AG20443 (cell line): ENCODE measurements at places on chromosomes 7 and 10.
A peak's percentile ranks its signal among the peaks of the same experiment; 100 is the strongest.

GRCh38 chr10:76778914-76779795 lies 858.5 kb downstream of the KCNMA1 start:
- peak; percentile 74 for DNase-seq

- no peak for DNase-seq
Observed at GRCh38 chr10:110771991-110772390, 99.7 kb upstream of the PDCD4 start.

DNA sequence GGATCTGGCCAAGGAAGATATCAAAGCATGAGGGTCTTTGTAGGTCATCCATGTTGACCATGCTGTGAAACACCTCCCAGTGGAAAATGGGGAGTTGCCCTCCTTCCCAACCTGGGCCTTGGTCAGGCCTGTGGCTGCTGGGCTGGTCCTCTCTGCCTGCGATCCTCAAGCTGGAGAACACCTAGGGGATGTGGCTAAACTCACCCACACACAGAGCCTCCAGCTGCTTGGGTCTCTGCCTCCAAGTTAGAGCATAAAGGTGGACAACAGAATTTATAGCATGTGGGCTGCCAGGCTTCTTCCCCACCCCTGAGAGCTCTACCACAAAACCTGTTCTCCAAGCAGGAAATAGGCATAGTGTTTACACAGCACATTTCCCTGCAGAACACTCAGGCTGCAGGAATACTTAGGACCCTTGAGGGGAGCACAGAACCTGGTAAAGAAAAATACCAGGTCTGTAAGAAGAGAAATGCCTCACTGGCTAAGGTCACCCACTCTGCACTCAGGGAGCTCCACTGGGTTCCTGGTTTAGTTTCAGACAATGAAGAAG lies at the start of gene SFTPA2:
Gene SFTPA2, minus strand, starts transcription at position 248 of the 550 bp plus-strand sequence. CDS start 924 bp downstream, outside the sequence.
- no peak for DNase-seq

DNA sequence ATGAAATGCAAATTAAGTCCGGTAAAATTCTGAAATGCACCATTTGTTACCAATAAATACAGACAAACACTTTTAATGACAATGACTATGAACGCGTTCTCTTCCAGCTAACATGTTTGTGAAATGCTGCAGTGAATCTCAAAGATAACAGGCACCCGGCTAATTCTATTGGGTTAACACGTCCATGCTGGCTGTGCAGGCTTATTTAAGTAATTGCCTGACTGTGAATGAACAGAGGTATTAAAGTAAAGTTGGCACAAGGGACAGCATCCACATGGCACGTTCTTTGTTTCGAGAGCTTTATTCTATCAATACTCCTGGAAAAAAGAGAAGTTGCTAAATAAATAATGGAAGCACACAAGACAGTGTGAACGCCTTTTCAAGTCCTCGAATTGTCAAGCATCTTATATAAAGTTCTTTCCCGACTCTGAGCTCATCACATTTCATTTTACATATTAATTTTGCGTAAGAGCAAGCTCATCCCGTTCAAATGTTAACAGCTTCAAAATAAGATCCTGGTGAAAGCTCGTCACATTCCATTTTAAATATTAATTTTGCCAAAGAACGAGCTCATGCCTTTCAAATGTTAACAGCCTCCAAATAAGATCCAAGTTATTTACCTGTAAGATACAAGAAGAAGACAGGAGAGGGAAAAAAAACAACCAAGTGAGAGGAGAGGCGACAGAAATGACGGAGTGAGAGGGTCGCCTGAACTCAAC lies 111.3 kb upstream of the RHEB start:
- no peak for DNase-seq

DNA sequence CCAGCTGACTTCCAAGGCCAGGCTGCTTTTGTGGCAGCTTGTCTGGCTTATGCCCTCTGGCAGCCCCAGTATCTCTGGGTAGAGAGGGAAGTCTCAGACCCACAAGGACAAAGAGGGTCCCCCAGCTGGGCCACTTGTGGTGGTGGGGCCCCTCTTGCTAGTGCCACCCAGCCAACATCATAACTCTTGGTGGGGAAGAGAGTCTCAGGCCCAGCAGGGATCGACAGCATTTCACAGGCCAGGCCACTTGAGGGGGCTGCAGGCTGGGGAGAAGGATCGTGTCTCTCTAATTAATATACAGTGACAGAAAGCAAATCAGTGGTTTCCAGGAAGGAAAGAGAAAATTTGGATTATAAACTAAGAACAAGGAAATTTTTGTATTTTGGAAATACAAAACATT lies 76.0 kb downstream of the TYW1B start:
- DNase-seq = peak; percentile 9

- no peak for DNase-seq
Observed at GRCh38 chr10:78353636-78354035, 320.0 kb downstream of the RPS24 start.

DNA sequence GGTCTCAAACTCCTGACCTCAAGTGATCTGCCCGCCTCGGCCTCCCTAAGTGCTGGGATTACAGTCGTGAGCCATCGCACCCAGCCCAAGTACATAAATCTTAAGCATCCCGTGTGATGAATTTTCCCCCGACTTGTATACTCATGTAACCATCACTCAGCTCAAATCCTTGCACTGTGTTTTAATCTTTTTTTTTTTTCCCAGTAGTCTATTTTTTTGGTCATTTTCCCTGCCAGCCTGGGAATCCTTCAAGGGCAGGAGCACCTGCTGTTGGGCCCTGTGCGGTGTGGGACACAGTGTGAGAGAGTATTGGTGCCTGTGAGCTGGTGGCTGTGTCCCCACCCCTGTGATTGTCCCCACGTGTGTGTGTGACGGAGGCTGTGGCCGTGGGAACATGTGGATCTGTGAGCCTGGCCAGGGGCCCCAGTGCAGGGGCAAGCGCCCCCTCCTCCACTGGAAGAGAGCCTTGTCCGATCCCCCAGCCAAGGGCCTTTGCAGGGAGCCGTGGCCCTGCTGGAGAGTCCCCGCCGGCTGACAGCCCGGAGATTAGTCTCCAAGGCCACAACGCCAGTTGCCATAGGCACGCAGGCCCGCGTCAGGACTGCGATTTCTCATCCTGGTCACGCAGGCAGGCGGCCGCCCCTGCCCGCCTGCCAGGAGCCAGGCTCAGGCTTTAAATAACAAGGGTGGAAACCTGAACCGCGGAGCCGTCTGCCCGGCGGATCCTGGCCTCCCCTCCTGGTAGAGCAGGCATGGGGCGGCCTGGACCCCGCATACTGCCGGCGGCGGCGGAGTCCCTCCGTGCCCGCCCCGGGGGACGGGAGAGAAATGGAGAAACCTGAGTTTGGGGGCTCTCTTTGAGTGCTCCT lies 26.5 kb downstream of the GTF2IRD1 start:
- DNase-seq = peak; percentile 92

DNA sequence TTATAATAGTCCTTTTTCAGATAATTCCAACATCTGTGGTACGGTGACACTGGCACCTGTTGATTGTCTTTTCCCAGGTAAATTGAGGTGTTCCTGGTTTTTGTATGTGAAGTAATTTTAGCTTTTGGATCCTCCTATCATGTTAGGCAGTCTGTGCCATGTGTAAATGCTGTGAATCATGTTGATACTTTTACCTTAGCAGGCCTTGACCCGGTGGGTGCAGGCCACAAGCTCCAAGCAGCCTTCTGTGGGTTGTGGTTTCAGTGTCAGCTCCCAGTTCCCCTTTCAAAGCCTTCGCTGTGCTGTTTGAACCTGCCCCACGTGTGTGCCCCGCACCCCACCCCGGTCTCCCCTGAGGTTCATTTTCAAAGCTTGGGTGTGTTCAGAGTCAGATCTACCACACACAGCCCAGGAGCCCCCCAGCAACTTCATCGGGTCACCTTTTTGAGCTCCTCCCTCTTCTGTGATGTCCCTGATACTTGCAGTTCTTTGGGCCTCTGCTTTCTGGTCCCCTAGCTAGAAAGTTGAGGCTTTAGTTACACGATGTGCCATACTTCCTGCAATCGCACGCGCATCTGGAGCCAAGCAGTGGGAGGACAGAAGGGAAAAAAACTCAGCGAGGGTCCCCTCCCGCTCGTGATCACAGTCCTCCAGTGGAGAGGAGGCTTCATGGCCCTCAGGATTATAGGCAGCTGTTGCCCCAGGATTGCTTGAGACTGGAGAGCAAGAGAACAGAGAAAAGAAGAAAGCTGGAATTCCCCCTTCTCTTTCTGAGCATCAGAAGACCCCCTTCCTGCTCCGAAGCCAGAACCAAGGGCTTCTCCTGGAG lies 8.7 kb upstream of the BHLHA15 start:
- DNase-seq = no peak

GRCh38 chr7:150717814-150718420 lies 1.5 kb downstream of the GIMAP1 start:
- DNase-seq = no peak

DNA sequence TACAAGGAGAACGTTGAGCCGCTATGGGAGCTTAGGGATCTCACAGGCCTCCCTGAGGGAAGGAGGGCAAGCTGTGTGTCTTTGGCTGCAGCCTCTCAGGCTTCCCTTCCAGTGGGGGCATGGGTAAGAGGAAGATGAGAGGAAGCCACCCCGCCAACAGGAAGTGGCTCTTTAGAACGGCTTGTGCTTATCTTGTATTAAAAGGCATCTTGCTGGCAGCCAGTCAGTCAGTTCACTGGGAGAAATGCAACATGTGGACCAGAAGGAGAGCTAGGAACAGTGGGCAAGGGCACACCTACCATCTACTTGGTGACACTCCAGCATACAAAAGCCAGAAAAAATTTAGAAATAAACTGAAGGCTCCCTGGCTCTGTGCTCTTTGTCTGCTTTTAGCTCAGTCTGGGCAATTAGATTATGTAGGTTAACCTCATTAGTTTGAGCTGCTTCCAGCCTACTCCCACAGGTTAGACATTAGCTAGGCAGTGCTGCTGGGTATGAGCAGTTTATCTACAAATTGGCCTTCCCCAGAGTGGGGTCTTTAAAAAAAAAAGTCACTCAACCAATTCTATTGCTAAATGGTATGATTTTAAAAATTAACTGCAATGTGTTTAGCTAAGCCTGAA lies 595.9 kb downstream of the KCNMA1 start:
- no peak for DNase-seq

GRCh38 chr7:81499262-81500116 lies 270.4 kb downstream of the HGF start:
- peak; percentile 44 for DNase-seq

GRCh38 chr10:72243822-72244437 lies 27.9 kb upstream of the ASCC1 start:
- peak; percentile 92 for DNase-seq

- no peak for DNase-seq
Observed at GRCh38 chr7:142328551-142328950, 70.7 kb upstream of the PRSS58 start.

DNA sequence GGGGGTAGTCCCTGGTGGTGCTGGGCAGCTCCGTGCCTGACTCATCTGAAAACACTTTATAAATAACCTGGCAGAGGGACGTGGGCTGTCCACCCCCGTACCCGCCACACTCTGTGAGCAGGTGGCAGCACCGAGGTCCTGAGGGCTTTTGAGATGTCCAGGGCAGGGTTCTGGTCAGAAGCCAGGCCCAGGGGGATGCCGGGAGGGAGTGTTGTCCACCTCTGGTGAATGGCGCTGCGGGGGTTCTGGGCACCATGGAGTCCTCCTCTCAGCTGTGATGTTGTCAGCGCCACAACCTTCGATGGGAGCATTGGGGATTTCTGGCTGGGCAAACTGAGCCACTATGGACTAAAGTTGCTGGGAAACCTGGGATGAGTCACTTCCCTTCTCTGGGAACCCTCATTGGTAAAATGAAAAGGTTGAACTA lies 27.4 kb upstream of the GOLGA7B start:
- DNase-seq = no peak

- DNase-seq = peak; percentile 9
Observed at GRCh38 chr7:79504607-79505389, 51.3 kb upstream of the MAGI2 start.

GRCh38 chr10:58721601-58722281 lies 209.1 kb downstream of the BICC1 start:
- no peak for DNase-seq

GRCh38 chr7:115211171-115211570 lies 289.3 kb downstream of the MDFIC start:
- DNase-seq = no peak

- no peak for DNase-seq
Observed at GRCh38 chr10:78295242-78295641, 261.6 kb downstream of the RPS24 start.

DNA sequence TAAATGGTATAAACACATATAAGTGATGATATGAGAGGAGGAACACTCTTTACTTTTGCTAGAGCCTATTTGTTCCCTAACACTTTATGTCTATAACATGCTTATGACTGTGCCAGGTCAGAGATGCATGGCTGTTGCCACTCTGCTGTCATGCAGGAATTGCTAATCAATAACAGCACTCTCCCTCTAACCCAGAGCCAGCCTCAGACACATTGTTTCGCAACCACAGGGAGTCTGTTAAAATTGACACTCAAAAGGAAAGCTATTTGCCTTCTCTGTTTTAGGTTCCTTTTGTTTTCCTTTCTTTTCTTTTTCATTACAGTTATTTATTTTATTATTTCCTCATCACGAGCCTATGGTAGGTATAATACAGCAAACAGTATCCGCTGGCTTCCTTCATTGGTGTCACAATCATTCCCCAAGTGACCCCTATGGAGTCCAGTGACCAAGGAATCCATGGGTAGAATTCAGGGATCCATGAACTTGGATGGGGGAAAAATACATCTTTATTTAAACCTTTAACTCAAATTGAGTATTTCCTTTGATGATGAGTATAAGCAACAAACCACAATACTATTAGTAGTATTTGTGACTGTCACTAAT lies 6.8 kb downstream of the PON2 start:
- DNase-seq = no peak

DNA sequence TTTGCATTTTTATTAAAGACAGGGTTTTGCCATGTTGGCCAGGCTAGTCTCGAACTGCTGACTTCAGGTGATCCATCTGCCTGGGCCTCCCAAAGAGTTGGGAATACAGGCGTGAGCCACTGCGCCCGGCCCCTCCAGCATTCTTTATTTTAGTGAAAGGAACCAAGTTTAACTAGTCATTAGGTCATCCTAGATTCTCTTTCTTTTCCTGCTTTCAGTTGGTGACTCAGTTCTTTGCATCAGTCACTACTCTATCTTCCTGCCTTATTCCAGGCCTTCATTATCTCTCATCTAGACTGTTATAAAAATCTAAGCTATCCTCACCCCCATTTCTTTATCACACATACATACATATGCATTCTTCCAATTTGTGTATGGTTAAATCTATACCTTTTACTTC lies 63.7 kb downstream of the PRSS58 start:
- no peak for DNase-seq

DNA sequence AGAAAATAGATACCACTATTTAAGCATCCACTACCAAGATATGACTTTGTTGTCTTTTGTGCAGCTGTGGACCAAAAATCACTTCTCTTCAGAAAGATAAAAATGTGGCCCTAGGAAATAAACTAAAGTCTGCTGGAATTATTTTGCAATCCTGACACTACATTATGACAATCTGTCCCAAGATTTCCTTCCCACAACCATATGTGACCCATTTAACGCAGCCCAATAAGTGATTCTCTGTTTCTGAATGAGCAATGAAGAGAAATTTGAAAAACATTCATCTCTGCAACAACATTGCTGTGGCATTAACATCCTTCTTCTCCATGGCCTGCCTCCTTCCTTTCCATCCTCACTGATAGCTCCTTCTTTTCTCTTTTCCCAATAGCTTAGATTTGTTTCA lies 212.0 kb downstream of the TSPAN12 start:
- no peak for DNase-seq
